ENCODE measurements at places on chromosomes 5 and 9. TPM values are rescaled to one million over a fixed set of nuclear protein-coding genes. Genes with fewer than 3 reads are reported as not detected.
A peak's percentile ranks its signal among the peaks of the same experiment; 100 is the strongest.

DNA sequence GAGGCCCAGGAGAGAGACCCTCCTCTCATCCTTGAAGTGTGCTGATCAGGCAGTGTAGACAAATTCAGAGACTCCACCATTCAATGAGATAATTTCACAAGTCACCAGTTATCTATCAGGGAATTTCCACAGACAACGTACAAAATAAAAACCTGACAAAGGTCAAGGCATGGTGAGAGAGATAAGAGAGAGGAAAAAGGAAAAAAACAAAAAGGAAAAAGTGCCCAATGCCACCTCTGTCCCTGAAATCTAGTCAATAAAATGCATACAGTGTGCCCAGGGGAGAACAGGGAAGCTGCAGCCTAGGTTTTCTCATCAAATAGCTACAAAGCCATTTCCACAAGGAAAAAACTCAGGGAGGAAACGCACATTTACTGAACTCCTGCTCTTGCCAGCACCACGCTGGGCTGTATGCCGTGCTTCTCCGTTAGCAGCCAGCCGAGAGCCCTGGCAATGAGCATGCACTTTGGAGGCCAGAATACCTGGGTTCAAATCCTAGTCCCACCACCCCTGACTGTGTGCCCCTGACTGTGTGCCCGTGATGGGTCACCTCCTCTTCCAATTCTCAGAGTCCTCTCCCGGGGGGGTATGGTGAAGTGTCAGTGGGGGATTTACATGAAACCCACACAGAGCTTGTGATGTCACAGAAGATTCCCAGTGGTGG lies 11.6 kb downstream of the WHRN start:
- DNase-seq: no peak

DNA sequence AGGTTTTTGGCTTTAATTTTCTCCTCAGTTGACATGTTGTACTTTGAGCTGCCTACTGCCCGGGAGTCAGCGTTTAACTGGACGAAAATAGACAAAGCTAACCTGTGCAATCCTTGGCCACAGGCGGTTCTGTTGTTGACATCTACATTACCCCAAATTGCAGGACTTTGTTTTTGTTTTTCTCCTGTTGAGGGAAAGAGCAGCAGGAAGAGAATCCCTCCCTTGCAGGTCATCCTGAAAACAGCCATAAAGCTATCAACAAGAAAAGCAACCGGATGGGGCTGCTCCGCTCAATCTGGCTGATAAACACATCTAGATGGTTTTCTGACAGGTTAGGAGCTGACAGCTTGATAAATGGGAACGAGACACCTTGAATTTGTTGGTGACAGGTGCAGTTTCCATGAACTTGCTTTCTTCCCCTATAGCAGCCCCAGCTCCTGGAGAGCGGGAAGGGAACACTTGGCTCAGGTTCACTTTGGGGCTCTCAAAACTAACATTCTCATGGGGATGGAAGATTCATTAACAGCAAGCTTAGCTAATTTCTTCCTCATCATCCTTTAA lies 331.5 kb downstream of the SLIT3 start:
- no peak for DNase-seq

GRCh38 chr5:124463851-124464250 lies 282.6 kb downstream of the ZNF608 start:
- DNase-seq: no peak

- DNase-seq: no peak
Measured at GRCh38 chr5:136004436-136004835, 24.4 kb upstream of the TGFBI start.

DNA sequence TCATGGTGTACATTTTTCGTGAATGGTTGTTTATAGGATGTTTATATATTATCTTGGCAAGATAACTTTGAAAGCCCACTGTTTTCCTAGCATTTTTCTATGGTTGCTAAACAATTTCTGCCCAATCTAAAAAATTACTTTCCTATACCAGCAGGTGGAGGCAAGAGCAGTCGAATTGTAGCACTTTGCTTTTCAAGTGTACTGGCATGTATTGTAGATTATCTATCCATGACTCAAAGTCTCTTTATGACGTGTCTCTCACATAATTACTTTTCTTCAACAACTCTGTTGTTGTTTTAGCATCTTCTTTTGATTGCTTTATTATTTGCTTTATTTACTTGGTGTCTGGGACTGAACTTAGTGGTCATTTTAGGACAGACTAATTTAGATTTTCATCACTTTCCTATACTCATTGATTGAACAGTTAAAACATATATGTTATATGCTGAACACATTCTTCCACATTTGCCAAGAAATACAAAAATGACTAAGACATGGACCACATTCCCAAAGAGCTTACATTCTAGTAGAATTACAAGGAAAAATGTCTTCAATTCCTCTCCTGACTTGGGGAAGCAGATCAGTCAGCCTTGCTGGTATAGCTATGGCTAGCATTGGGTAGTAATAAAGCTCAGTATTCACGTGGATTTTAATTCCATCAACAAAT lies 20.7 kb downstream of the NLN start:
- DNase-seq: no peak

DNA sequence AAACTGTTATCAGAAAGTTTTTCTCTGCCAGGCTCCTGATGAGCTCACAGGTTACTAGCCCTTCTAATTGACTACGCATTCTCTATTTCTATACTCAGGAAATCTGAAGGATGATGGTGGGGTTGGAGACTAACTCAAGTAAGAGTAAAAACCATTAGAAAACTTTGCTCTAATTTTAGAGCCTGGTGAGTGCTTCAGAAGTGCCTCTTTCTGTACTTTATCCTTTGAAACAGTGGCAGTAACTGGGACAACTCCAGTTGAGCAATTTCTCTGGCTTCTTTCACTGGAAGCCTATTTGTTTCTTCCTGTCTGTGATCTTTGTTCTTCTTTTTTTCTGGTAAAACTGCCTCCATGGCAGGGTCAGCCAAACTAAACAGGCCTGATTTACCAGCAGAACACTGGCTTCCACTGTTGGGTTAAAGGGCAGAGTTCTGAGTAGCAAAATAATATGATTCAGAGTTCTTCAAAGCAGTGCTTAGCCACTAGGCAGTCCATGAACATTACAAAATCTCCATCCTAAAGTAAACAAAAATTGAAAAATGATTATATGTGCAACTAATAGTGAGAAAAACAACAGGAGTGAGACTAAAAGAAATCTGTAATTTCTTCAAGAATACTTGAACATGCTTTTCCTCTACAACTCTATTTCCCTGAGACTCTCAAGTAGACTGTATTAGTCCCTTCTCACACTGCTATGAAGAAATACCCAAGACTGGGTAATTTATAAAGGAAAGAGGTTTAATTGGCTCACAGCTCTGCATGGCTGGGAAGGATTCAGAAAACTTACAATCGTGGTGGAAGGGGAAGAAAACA lies 79.8 kb downstream of the MROH2B start:
- DNase-seq: peak; percentile 60

UBE2QL1 gene
- total RNA-seq: 21.9 TPM

PFN3 gene
- not detected for total RNA-seq

MZB1 gene
- total RNA-seq: 1.2 TPM

VCAN gene
- 41.2 TPM for total RNA-seq

POLR3G gene
- 0.68 TPM for total RNA-seq

DPP7 gene
- total RNA-seq: 143 TPM
